Left renal cortex interstitium (tissue), 4 donors: ENCODE measurements at places on chromosomes 16 and 17. TPM values are rescaled to one million over a fixed set of nuclear protein-coding genes. Genes with fewer than 3 reads are reported as not detected.

GRCh38 chr17:33987162-33987561 lies 267.9 kb upstream of the CCL2 start:
- no peak for DNase-seq

DNA sequence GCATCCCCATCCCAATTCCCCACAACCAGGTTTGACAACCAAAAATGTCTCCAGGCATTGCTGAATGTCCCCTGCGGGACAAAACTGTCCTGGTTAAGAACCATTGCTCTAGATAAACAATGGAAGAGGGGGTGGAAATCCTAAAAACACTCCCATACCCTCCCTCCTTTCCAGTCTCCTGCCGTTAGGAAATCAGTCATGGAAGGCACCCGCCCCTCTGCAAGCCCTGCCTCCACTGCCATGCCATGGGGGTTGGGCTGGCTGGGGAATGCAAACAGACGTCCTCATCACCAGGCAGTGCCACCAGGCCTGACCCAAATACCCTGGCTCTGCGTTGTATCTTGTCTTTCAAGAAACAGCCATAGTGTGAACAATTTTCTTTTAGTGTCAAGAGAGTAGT lies 57.5 kb downstream of the CYTH1 start:
- DNase-seq, result no peak

DNA sequence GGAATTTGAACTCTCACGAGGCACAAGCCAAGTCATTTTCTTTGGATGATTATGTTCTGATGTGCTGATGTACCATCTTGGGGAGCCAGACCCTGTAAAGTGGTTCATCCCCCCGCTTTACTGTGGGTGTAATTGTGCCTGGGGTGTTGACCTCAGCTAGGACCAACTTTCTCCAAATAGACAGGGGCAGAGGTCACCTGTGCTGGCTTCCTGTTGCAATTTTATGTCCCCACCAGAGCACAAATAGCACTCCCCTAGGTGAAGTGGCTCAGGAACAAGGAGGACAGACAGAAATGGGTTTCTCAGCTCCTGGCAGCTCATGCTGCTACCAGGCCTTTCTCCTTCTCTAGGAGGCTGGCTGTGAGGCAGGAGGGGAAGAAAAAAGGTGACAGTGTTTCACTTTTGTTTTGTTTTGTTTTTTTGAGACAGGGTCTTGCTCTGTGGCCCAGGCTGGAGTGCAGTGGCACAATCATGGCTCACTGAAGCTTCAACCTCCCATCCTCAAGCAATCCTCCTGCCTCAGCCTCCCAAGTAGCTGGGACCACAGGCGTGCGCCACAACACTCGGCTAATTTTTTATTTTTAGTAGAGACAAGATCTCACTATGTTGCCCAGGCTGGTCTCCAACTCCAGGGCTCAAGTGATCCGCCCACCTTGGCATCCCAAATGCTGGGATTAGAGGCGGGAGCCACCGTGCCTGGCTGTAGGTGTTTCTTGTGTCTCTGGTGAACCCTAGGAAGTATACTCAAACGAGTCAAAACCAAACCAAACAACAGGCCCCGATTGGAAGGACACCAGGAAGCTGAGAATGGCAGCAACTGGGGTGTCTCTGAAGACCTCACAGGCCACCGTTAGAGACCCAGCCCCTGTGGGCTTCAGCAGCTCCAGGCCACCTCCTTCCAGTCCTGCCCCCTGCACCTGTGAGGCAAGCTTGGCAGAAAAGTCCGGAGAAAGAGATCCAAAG lies 32.5 kb upstream of the WFIKKN2 start:
- no peak for DNase-seq

- no peak for DNase-seq
Observed at GRCh38 chr17:77280304-77281121, 139.7 kb downstream of the SEC14L1 start.

- no peak for DNase-seq
Observed at GRCh38 chr16:69822174-69822935, 60.2 kb downstream of the WWP2 start.

Gene TNFRSF17
- not detected for polyA plus RNA-seq

DNA sequence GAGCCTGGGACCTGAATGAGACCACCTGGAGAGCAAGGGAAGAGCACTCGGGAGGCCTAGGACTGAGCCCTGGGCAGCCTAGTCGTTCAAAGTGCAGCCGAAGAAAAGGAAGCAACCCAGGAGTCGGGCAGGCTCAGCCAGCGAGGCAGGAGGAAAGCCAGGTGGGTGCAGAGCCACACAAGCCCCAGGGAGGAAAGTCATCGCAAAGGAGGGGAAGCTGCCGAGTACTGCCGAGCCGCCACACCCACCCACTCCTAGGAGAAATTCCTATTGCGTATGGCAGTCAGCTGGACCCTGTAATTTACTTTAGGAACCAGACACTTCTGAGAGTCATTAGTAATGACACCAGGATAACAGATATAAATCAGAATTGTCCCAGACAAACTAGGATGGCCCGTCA lies 187.6 kb downstream of the KATNIP start:
- DNase-seq, result no peak

GRCh38 chr17:61400717-61401388 lies 1.2 kb downstream of the TBX2 start:
- no peak for DNase-seq

GRCh38 chr16:85716680-85717038 lies 27.9 kb upstream of the GINS2 start:
- DNase-seq, result no peak

Gene IL17C
- 0.14 TPM for polyA plus RNA-seq

DNA sequence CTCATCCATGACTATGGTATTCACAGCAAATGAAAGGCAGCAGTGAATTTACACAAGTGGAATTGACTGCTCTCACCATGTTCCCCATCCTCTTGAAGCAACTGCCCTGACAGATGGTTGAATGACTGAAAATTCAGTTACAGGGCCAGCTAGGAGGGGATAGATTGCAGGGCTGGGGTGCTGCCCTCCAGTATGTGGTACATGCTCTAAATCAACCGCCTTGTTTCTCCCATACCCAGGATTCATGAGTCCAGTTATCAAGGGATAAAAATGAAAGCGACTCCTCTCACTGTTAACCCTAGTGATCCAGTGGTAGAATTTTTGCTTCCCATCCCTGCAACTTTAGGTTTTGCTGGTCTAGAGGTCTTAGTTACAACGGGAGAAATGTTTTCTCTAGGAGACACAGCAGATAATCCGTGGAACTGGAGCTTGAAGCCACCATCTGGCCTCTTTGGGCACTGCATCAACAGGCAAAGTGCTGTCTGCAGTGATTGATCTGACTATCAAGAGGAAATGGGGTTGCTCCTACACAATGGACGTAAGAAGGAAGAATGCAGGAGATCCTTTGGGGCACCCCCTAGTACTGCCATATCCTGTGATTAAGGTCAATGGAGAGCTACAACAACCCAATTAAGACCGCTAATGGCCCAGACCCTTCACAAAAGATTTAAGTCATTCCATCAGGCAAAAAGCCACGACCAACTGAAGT lies 32.0 kb downstream of the SCPEP1 start:
- no peak for DNase-seq

GRCh38 chr16:85216522-85217375 lies 104.5 kb upstream of the CIBAR2 start:
- no peak for DNase-seq

DNA sequence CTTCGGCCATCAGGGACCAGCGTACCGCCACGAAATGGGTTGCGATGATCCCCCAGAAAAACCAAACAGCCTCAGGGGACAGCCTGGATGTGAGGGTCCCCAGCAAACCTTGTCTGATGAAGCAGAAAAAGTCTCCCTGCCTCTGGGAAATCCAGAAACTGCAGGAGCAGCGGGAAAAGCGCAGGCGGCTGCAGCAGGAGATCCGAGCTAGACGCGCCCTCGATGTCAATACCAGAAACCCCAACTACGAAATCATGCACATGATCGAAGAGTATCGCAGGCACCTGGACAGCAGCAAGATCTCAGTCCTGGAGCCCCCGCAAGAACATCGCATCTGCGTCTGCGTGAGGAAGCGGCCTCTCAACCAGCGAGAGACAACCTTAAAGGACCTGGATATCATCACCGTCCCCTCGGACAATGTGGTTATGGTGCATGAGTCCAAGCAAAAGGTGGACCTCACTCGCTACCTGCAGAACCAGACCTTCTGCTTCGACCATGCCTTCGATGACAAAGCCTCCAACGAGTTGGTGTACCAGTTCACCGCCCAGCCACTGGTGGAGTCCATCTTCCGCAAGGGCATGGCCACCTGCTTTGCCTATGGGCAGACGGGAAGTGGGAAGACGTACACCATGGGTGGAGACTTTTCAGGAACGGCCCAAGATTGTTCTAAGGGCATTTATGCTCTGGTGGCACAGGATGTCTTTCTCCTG lies 769 bp downstream of the KIF2B start:
- DNase-seq, result no peak

DNA sequence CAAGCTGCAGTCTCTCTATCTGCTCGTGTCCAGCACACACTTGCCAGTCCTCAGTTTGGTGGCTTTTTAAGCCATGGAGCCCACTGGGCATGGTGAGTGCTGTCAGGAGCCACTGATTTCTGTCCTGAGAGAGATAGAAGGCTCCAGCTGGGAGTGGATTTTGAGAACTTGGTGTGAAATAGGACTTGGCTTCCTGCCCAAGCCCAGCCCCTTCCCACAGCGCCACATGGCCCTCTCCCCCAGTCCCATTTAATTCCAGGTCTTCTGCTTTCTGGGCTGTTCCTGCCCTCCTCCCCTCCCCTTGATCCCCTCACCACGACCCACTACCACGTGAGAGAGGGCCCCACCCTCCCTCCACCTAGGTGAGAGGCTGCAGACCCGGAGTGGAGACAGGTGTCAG lies 14.4 kb upstream of the ABCC3 start:
- DNase-seq, result no peak

DNA sequence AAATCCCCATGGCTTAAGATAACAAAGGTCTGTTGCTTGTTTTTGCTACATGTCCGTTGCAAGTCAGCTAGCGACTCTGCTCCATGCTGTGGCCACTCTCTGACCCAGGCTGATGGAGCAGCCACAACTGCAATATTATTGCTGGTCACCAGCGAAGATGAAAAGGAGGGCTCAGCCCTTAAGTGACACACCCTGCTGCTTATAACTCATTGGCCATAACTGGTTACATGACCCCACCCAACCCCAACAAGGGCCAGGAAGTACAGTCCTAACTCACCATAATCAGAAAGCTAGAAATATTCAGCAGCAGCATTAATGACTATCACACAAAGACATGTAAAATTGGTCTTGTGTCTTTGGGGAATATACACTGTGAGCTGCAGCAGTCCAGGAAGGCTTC lies 224.3 kb downstream of the SOX9 start:
- no peak for DNase-seq

Gene RSL1D1
- 264 TPM for polyA plus RNA-seq

GRCh38 chr17:48818361-48818841 lies 1.4 kb upstream of the TTLL6 start:
- no peak for DNase-seq
